Tibial nerve (tissue), 4 donors: ENCODE measurements at places on chromosomes 13 and 19. TPM values are rescaled to one million over a fixed set of nuclear protein-coding genes. Genes with fewer than 3 reads are reported as not detected.
A peak's percentile ranks its signal among the peaks of the same experiment; 100 is the strongest.

- no peaks in the 10 kb centered on the region for H3K4me1 ChIP-seq
- H3K27me3 ChIP-seq, result no peaks in the 10 kb centered on the region
- DNase-seq, result peak; percentile 35
- H3K4me3 ChIP-seq, result no peak overlapping the region
Observed at GRCh38 chr13:26482451-26483197, 74.9 kb upstream of the WASF3 start.

DNA sequence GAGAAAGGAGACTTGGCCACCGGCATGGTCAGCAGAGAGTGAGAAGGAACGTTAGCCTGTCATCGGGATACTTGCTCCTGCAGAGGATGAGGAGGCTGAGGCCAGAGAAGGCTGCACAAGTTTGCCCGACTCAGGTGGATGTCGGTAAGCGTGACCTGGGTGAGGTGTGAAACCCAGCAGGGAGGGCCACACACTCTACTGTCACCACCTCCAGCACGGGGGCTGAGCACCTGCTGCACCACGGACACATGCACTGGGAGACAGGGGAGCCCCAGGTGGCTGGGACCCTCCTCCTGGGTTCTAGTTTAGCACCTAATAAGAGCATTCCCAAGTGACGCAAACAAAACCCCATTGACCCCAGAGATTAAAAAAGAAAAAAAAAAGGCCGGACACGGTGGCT lies 17.3 kb downstream of the MLLT1 start:
- no peak overlapping the region for H3K4me3 ChIP-seq
- no peaks in the 10 kb centered on the region for H3K4me1 ChIP-seq
- DNase-seq, result no peak

GRCh38 chr13:110528911-110529310 lies 32.6 kb downstream of the RAB20 start:
- peak overlapping the region; percentile 93 for H3K27ac ChIP-seq
- no peak overlapping the region for H3K4me3 ChIP-seq
- no peaks in the 10 kb centered on the region for H3K4me1 ChIP-seq
- H3K36me3 ChIP-seq, result no peaks in the 10 kb centered on the region
- DNase-seq, result no peak
- H3K27me3 ChIP-seq, result no peaks in the 10 kb centered on the region

DNA sequence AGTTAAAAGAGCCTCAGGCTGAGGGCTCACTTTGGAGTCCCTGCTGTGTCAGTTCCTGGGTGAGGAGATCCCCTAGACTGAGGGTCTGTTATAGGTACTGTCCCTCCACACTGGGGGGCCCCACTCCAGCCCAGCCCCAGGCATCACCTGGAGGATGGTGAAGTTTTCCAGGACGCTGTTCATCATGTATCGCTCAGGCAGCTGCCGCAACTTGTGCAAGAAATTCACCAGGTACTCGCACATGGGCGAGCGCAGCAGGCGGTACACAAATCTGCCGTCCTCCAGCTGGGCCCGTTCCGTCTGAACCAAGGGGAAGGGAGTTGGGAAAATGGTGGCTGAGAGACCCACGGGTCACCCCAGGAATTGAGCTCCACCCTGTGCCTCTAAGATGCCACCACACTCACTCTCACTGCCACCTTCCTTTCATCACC lies 7.1 kb downstream of the CD37 start:
- DNase-seq, result no peak
- H3K4me3 ChIP-seq, result no peak overlapping the region
- no peaks in the 10 kb centered on the region for H3K36me3 ChIP-seq
- H3K4me1 ChIP-seq, result no peaks in the 10 kb centered on the region
- H3K27ac ChIP-seq, result no peak overlapping the region

DNA sequence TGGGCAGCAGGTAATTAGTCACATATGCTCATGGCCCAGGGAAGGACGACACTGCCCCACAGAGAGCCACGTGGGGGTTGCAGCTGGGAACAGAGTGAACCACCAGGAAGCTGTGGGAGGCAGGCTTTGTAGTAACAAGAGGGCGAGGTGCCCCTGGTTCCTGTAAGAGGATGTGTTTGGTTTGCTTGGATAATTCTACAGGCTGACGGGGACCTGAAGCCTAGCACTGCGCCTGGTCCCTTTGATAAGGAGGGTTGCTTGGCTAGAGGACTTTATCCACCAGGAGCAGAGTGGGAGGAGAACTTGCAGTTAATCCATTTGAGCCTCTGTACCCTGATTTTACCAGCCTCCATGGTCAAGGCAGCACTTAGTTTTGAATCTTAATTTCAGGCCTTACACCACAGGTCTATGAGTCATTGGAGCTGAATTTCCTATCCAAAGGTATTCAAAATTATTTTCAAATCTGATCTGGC lies 67.4 kb upstream of the CLDN10 start:
- H3K27ac ChIP-seq, result no peak overlapping the region
- H3K4me3 ChIP-seq, result no peak overlapping the region
- no peak for DNase-seq
- H3K4me1 ChIP-seq, result no peaks in the 10 kb centered on the region
- no peaks in the 10 kb centered on the region for H3K36me3 ChIP-seq

- DNase-seq, result no peak
- no peaks in the 10 kb centered on the region for H3K36me3 ChIP-seq
- H3K27me3 ChIP-seq, result no peaks in the 10 kb centered on the region
Observed at GRCh38 chr13:92187378-92187989, 789.1 kb downstream of the GPC5 start.

DNA sequence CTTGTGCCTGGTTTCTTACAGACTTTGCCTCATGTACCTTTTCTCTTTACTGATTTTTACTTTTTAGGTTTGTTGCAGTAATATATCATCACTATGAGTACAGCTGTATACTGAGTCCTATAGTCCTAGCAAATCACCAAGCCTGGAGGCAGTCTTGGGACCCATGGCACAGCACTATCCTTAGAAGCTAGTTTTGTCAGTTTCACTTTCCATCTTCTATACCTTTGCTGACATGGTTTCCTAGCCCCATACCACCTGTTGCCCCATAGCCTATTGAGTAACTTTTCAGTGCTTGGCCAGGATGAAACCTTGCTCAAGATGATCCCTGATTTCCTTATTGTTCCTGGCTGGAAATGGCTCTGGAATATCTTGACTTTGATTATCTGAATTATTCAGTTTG lies 826.4 kb downstream of the GPC5 start:
- no peaks in the 10 kb centered on the region for H3K27me3 ChIP-seq
- H3K4me3 ChIP-seq, result no peak overlapping the region
- H3K36me3 ChIP-seq, result no peaks in the 10 kb centered on the region
- H3K27ac ChIP-seq, result no peak overlapping the region
- no peak for DNase-seq

GRCh38 chr13:97243915-97244781 lies 22.0 kb downstream of the MBNL2 start:
- H3K36me3 ChIP-seq, result no peaks in the 10 kb centered on the region
- peaks cover 97% of the 10 kb centered on the region for H3K4me1 ChIP-seq
- H3K27ac ChIP-seq, result peak overlapping the region; percentile 58

GRCh38 chr13:46643165-46643777 lies 90.3 kb downstream of the LRCH1 start:
- H3K4me3 ChIP-seq, result no peak overlapping the region
- peaks cover 24% of the 10 kb centered on the region for H3K4me1 ChIP-seq

GRCh38 chr13:20940083-20940482 lies 37.5 kb upstream of the XPO4 start:
- no peaks in the 10 kb centered on the region for H3K36me3 ChIP-seq
- H3K4me3 ChIP-seq, result no peak overlapping the region
- no peak overlapping the region for H3K27ac ChIP-seq
- no peaks in the 10 kb centered on the region for H3K4me1 ChIP-seq
- no peaks in the 10 kb centered on the region for H3K27me3 ChIP-seq

DNA sequence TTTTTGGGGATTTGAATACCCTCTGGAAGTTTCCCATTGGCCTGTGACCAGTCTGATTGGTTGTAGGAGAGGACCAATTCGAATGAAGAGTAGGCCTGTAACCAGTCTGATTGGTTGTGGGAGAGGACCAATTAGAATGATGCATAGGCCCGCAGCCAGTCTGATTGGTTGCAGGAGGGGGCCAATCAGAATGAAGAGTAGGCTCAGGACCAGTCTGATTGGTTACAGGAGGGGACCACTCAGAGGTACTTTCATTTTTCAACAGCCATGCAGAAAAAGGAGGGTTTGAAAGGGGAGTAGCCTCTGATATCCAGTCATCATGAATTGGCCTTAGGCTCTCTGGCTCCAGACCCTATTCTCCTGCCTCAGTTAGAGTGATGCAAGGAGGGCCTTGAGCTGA lies 30.4 kb upstream of the SLC1A5 start:
- no peaks in the 10 kb centered on the region for H3K27me3 ChIP-seq
- H3K36me3 ChIP-seq, result no peaks in the 10 kb centered on the region
- no peak for DNase-seq
- no peak overlapping the region for H3K27ac ChIP-seq
- no peak overlapping the region for H3K4me3 ChIP-seq
- peaks cover 16% of the 10 kb centered on the region for H3K4me1 ChIP-seq

DNA sequence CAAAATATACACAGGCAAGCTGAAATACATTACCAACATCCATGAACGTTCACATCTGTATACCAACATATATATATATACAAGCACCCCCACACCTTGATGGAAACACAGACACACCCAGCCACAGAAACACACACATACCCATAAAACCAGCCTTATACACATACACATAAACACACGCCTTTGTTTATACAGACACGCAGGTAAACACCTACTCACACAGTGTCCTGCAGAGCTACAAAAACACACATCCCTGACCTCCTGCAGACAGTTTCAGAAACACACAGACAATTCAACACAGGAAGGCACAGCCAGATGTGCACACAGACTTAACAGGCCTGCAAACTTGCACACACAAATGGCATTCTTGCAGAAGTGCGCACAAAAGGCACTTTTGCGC lies 21.3 kb upstream of the IRGC start:
- H3K4me3 ChIP-seq, result no peak overlapping the region
- H3K36me3 ChIP-seq, result no peaks in the 10 kb centered on the region
- H3K27me3 ChIP-seq, result no peaks in the 10 kb centered on the region
- no peaks in the 10 kb centered on the region for H3K4me1 ChIP-seq

DNA sequence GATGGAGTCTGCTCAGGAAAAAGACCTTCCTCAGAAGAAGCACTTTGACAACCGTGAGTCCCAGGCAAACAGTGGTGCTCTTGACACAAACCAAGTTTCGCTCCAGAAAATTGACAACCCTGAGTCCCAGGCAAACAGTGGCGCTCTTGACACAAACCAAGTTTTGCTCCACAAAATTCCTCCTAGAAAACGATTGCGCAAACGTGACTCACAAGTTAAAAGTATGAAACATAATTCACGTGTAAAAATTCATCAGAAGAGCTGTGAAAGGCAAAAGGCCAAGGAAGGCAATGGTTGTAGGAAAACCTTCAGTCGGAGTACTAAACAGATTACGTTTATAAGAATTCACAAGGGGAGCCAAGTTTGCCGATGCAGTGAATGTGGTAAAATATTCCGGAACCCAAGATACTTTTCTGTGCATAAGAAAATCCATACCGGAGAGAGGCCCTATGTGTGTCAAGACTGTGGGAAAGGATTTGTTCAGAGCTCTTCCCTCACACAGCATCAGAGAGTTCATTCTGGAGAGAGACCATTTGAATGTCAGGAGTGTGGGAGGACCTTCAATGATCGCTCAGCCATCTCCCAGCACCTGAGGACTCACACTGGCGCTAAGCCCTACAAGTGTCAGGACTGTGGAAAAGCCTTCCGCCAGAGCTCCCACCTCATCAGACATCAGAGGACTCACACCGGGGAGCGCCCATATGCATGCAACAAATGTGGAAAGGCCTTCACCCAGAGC lies 16.2 kb upstream of the ZNF544 start:
- no peak overlapping the region for H3K27ac ChIP-seq
- H3K27me3 ChIP-seq, result no peaks in the 10 kb centered on the region
- no peak overlapping the region for H3K4me3 ChIP-seq
- no peak for DNase-seq
- no peaks in the 10 kb centered on the region for H3K4me1 ChIP-seq
- H3K36me3 ChIP-seq, result peaks cover 35% of the 10 kb centered on the region

DNA sequence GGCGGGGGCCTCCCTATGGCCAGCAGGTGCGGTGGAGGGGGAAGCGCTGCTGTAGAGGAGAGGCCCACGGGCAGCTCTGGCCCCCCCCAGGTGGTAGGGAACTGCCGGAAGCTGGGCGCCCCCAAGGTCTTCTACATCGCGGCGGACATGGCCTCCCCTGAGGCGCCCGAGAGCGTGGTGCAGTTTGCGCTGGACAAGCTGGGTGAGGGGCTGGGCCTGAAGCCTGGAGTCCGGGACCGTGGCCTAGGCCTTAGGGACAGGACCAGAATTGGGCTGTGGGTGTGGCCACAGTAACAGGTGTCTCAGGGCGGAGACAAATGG lies 3.8 kb upstream of the RPL36 start:
- peak overlapping the region; percentile 63 for H3K4me3 ChIP-seq
- H3K4me1 ChIP-seq, result peaks cover 38% of the 10 kb centered on the region
- no peak for DNase-seq
- no peaks in the 10 kb centered on the region for H3K36me3 ChIP-seq
- H3K27ac ChIP-seq, result peak overlapping the region; percentile 74

GRCh38 chr13:70666883-70667556 lies 558.8 kb upstream of the KLHL1 start:
- no peak for DNase-seq
- H3K4me1 ChIP-seq, result no peaks in the 10 kb centered on the region
- H3K36me3 ChIP-seq, result no peaks in the 10 kb centered on the region
- no peak overlapping the region for H3K27ac ChIP-seq

DNA sequence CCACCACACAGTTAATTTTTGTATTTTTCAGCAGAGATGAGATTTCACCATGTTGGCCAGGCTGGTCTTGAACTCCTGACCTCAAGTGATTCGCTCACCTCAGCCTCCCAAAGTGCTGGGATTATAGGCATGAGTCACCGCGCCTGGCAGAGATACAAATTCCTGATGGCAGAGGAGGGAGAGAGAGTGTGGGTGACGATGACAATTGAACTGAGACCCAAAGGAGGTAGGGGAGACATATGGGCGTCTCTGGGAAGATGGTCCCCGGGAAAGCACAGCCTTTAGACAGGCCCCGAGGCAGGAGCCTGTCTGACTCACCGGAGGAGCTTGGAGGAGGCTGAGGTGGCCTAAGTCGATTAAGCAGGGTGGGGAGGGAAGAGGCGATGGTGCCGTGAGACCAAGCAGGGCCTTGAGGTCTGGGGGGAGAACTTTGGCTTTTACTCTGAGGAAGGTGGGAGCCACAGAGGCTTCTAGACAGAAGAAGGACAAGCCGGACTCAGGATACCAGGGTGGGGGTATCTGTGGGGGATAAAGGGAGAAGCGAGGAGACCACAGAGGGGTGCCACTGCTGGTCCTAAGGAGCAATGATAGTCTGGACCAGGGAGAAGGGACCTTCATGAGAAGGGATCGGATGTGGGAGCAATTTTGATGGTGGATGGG lies 38.2 kb downstream of the ARRDC2 start:
- DNase-seq, result no peak
- peaks cover 10% of the 10 kb centered on the region for H3K27me3 ChIP-seq
- no peak overlapping the region for H3K4me3 ChIP-seq
- H3K36me3 ChIP-seq, result no peaks in the 10 kb centered on the region
- no peak overlapping the region for H3K27ac ChIP-seq

The FCGBP gene
- total RNA-seq, result 122 TPM

The SLC25A41 gene
- total RNA-seq, result not detected

The ZNF540 gene
- total RNA-seq, result 10.5 TPM

The CEACAM1 gene
- not detected for total RNA-seq
